ENCODE measurements at places on chromosomes 7 and 10.

DNA sequence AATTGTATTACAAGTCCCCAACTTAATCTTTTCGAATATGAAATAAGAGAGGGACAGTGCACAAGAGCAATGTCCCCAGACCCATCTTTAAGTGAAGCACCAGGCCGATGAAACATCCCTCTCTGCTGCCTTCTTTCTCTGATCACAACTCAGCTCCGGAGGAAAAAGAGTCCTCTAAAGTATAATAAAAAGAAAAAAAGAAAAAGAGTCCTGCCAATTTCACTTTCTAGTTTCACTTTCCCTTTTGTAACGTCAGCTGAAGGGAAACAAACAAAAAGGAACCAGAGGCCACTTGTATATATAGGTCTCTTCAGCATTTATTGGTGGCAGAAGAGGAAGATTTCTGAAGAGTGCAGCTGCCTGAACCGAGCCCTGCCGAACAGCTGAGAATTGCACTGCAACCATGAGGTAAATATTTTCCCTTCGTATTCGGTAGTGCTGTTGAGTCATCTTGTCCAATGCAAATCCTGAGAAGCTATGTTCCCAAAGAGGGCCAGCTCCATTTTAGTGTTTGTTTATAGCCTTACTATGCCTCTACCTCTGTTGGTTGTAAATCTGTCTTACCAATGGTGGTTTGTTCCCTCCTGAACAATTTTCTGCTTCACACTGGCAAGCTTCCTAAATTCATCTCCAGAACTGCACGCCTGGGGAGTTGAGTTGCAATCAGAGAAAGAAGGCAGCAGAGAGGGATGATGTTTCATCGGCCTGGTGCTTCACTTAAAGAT lies at the start of gene IFIT2:
Gene IFIT2, plus strand, starts transcription at position 326 of the 725 bp plus-strand sequence. Its CDS starts 78 bp downstream, at position 404.
- peak; percentile 92 for DNase-seq

- no peak for DNase-seq
These were observed 11.9 kb downstream of the COBL start for GRCh38 chr7:51304729-51305128.

GRCh38 chr10:132395704-132396493 lies 1.1 kb upstream of the PWWP2B start:
- no peak for DNase-seq

DNA sequence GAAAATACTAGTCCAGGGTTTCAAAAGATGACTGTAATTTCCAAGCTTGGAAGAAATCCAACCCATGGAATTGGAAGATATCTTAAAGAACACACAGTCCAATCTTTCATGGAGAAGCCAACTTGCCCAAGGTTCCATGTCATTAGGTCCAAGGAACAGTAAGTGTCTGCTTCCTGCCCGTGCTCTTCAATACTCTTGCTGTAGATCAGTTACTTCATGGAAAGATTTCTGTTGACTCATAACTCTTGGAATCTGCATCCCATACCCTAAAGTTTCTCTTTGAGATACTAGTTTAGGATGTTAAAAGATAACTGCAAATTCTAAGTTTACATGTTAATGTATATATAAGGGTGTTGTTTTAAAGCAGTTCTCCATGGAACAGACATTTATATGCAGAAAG lies 127.9 kb upstream of the SLC13A1 start:
- no peak for DNase-seq

DNA sequence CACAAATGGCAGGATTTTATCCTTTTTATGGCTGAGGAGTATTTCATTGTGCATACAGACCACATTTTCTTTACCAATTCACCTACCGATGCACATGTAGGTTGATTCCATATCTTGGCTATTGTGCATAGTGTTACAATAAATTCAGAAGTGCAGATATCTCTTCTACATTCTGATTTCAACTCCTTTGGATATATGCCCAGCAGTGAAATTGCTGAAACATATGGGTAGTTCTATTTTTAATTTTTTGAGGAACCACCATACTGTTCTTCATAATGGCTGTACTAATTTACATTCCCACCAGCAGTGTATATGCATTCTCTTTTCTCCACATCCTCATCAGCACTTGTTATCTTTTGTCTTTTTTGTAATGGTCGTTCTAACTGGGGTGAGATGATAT lies 1290.3 kb downstream of the XPNPEP1 start:
- no peak for DNase-seq
